ENCODE measurements at places on chromosomes 13 and 19. TPM values are rescaled to one million over a fixed set of nuclear protein-coding genes. Genes with fewer than 3 reads are reported as not detected.

ZNF418 gene
- 6.6 TPM for total RNA-seq

ZMYM2 gene
- 49.8 TPM for total RNA-seq

VSTM1 gene
- total RNA-seq: not detected

CATSPERD gene
- total RNA-seq: not detected

NLRP13 gene
- total RNA-seq: not detected

ALOX5AP gene
- not detected for total RNA-seq

PABPC3 gene
- 0.11 TPM for total RNA-seq

KLHL1 gene
- total RNA-seq: not detected

ATXN8OS gene
- not detected for total RNA-seq

CRX gene
- not detected for total RNA-seq

SLC5A5 gene
- not detected for total RNA-seq

IGSF23 gene
- total RNA-seq: 0.25 TPM

DACH1 gene
- 0.74 TPM for total RNA-seq

MEDAG gene
- total RNA-seq: 21.6 TPM

PSG7 gene
- total RNA-seq: not detected

ZNF729 gene
- not detected for total RNA-seq
